ENCODE measurements at places on chromosomes 2 and 18.

- peak; percentile 55 for DNase-seq
Observed at GRCh38 chr18:44731530-44732237, 51.0 kb downstream of the SETBP1 start.

GRCh38 chr18:3885209-3885792 lies 435.3 kb downstream of the TGIF1 start:
- DNase-seq = no peak

GRCh38 chr18:49133112-49133511 lies 182.3 kb upstream of the SMAD7 start:
- no peak for DNase-seq

DNA sequence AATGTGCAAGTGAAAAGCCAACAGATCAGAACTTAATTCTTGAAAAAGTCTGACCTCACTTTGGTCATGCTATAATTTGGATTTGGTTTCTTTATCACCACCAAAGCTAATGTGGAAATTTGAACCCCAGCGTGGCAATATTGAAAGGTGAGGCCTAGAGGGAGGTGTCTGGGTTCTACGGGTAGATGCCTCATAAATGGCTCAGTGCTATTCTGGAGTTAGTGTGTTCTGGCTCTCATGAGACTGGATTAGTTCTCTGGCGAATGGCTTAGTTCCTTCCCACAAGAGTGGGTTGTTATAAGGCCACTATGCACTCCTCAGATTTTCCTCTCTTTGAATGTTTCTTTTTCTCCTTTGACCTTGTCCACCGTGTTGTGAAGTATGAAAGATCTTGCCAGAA lies 22.3 kb downstream of the ORC4 start:
- DNase-seq = no peak

DNA sequence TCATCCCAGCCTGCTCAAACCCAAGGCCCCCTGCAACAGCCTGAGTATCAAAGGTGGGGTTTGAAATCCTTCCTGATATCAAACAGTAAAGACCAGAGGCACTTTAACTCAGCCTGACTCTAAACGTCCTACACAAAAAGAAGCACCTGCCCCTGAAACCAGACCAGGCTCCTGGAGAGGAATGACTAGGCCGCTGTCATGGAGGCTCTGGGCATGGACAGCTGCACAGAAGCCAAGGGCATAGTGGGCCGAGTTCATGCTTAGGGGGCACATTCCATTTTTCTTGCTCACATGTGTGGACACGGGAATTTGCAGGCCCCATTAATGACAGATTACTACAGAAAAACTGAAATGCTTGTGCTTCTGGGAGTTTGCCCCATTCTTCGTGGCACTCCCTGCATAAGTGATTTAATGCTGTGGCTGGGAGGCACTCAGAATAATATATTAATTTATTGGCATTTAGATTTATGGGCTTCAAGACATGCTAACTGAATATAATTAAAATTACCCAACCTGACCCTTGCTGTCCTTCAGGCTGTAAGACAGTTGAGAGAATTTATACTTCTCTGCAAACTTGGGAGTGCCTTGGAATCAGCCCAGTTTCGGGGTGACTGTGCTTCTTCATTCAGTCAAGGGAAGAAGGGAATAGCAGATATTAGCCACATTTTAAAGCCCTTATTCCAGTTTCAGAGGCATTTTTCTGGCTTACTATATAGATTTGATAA lies 105.5 kb downstream of the GYPC start:
- no peak for DNase-seq

Measured in adipocyte (in vitro differentiated cells).